ENCODE measurements at places on chromosomes 2 and 18.

- no peak for DNase-seq
Measured at GRCh38 chr2:120516679-120517314, 170.9 kb downstream of the INHBB start.

GRCh38 chr2:173054466-173054865 is 21.2 kb upstream of the MAP3K20 start:
- no peak for DNase-seq

- DNase-seq, result no peak
Measured at GRCh38 chr2:171706152-171706803, 19.0 kb downstream of the DYNC1I2 start.

GRCh38 chr2:215982465-215982875 is 30.9 kb downstream of the MREG start:
- DNase-seq, result no peak

DNA sequence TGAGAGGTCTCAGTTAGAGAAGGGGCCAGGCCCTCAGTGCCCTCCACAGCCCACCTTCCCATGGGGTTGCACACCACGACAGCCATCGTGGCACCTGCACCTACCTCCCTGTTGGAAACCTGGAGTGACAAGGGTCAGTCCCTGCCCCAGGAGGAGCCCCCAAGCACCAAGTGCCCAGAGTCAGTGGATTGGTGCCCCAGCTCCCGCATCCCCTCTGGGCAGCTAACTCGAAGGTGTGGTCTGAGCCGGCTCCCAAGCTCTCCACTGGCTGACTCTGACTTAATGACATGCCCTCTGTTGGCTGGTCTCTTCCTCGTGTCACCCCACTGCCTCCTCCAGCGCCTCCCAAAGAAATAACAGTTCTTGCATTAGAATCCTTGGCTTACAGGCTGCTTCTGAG is 116.4 kb downstream of the NDUFA10 start:
- DNase-seq, result no peak

- DNase-seq, result no peak
Measured at GRCh38 chr2:221372159-221372884, 199.8 kb downstream of the EPHA4 start.

GRCh38 chr18:49907346-49907929 is 94.1 kb upstream of the ACAA2 start:
- DNase-seq, result no peak

DNA sequence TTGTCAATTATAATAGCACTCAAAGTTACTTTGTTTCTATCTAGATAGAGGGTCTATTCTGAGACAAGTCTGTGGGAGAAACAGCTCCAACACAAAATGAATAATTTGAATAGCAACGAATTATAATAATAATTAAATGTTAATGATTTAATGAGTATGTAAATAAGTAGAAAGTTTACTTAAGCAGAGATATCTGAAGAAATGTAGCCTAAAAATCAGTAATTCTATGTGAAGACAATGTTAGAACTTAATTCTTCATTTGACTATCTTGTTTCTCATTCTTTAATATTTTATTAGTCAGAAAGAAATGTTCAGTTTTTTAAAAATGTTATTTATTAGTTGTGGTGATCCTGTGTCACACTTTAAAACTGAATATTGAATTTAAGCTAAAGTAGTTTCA is 161.2 kb downstream of the PLEKHA3 start:
- DNase-seq, result no peak

GRCh38 chr2:27095745-27096651 is 9.4 kb downstream of the KHK start:
- no peak for DNase-seq

- DNase-seq, result no peak
Measured at GRCh38 chr2:100821255-100821910, 1.4 kb downstream of the NPAS2 start.

GRCh38 chr2:241561832-241562231 is 3.3 kb downstream of the BOK start:
- DNase-seq, result no peak

GRCh38 chr2:65479524-65479923 is 47.1 kb upstream of the SPRED2 start:
- no peak for DNase-seq

DNA sequence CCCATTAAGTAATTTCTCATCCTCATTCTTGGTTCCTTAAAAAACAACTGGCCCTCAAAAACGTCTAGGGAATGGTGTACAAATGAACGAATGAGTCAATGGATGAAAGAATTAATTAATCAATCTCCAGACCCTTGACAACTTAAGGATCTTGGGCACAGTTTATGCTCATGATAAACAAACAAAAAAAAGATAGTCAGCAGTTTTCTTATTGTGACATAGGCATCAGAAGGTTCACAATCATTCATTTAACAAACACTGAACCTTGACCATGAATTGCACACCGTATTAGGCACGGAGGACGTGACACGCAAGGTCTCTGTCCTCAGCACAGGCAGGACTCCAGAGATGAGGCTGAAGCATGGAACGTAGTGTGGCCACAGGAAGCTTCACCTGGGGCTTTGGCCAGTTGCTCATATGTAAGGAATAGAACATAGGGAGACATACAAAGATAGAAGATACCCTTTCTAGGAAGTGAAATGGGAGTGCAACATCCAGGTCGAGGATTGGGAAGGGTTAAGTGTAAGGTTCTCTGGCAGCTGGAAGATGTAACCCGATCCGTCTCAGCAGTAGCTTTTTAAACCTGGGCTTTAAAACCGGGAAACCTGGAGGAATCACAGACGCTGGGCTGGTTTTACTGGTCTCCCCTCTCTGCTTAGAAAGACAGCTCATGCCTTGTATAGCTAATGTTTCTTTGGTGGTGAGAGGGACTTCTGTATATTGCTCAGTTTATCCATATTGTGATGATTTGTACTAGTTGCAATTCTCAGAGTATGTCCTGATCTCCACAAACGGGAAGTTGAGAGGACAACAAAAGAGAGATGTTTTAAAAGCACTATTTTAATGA is 8.9 kb upstream of the LTBP1 start:
- no peak for DNase-seq

- peak; percentile 49 for DNase-seq
Measured at GRCh38 chr2:9139491-9140443, 66.8 kb upstream of the ASAP2 start.

GRCh38 chr2:69149631-69150215 is 136.7 kb downstream of the ANTXR1 start:
- DNase-seq, result no peak

DNA sequence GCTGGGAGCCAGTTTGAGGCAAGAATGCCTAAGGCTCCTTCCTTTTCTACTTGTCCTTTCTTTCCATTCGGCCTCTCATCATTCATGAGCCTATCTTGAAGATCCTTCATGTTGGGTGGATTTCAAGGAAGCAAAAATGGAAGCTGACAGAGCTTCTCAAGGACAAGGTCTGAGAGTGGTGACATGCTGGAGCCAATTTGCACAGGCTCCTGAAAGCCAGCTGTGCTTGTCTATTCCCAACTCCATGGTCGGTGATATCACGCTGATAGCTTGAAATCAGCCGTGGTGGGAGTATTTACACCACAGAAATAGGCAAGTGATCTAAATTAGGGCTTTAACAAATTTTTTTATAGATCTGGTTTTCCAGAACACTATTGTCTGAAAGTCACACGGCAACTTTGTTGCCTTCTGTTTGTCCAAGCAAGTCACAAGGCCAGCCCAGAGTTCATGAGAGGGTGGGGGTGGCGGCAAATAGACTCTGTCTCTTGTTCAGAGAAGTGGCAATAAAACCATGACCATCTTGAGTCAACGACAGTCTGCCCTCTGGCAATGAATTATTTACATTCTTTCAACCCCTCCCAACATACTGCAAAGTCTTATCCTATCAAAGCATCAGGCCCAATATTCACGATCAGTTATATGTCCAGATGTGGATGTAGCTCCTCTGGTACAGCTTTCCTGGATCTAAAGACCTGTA is 49.9 kb upstream of the SLC35F5 start:
- DNase-seq, result no peak

GRCh38 chr2:122705746-122706145 is 950.3 kb downstream of the TSN start:
- no peak for DNase-seq

- DNase-seq, result no peak
Measured at GRCh38 chr2:8043295-8043694, 638.6 kb upstream of the ID2 start.

DNA sequence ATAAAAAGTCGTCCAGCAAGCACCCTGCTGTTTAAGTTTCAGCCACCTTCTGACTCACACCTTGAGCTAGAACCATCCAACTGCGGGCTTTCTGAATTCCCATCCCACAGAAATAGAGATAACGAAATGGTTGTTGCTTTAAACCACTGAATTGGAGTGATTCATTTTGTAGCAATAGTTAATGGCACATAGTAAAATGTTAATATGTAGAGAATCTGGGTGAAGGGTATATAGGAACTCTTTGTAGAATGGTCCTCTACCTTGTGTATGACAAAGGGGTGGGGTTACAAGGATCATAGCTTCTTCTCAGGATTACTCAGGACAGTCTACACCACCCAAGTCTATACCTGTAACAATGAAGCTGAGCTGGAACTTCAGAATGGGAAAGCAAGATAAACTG is 2.4 kb upstream of the MAPRE3 start:
- no peak for DNase-seq

DNA sequence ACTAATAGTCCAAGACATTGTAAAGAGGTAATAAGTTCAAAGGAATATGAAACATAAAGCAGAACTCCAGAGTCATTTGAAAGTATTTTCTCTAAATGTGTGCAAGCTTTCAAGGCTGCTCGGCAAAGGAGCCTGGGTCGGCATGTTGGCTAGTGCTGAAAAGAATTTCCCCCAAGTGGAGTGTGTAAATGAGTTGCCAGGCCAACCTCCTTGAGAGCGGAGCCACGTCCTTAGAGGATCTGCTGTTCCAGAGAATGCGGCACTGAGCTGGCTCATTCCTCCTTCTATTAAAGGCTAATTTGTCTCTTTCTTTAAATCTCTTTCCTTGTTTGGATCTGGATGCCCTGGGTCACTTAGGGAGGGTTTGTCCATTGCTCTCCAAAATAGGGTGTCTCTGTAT is 127.5 kb downstream of the RDH14 start:
- DNase-seq, result no peak

GRCh38 chr2:180707175-180707883 is 273.1 kb upstream of the UBE2E3 start:
- no peak for DNase-seq

GRCh38 chr2:71700041-71700657 is 246.8 kb downstream of the DYSF start:
- DNase-seq, result no peak

DNA sequence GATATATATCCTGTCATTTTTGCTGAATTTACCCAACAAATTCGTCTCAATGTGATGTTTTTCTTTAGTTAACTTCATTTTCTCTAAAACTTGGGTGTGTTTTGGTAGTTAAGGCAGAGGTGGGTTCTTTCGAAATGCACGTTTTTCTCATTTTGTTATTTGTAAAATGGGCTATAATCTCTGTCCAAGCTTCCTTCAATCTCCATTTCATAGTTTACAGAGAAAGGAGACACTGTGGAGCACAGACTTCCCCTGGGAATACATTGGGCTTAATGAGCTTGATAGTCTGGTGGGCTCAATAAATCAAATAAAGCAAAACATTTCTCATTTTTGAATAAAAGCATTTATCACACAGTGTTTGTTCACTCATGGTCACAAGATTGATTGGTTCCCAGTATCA is 145.1 kb downstream of the AGPS start:
- DNase-seq, result no peak

GRCh38 chr18:34738175-34738894 is 28.2 kb downstream of the DTNA start:
- DNase-seq, result no peak

- DNase-seq, result no peak
Measured at GRCh38 chr2:121173112-121173511, 111.9 kb downstream of the TFCP2L1 start.

GRCh38 chr18:54130177-54130576 is 94.3 kb downstream of the MBD2 start:
- DNase-seq, result no peak

GRCh38 chr18:46470714-46471113 is 186.3 kb downstream of the LOXHD1 start:
- DNase-seq, result no peak

GRCh38 chr2:145760781-145761649 is 1241.1 kb upstream of the ZEB2 start:
- DNase-seq, result no peak

- no peak for DNase-seq
Measured at GRCh38 chr2:233593201-233593600, 24.2 kb upstream of the UGT1A8 start.

GRCh38 chr2:123747326-123747725 is 277.8 kb upstream of the CNTNAP5 start:
- DNase-seq, result no peak

DNA sequence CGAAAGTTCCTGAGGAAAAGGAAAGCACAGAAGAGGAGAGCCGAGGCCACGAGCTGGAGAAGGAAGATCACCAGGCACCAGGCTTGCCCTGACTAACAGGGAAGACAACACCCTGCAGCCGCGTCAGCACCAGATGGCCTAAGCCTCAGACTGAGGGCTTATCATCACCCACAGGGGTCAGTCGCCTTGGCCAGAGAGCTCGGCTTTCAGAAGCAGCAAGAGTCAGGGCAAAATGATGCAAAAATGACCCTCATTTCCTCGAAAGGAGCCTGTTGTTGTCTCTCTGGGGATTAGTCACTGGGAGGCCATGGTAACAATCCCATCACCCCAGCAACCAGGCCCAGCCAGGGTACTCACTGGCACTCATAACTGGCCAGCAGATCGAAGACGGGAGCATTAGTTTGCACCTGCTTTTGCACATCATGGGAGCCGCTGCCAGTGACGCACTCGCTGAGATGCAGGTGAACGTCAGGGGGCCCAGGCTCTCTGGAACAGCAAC is 42.7 kb upstream of the ZFP36L2 start:
- no peak for DNase-seq

DNA sequence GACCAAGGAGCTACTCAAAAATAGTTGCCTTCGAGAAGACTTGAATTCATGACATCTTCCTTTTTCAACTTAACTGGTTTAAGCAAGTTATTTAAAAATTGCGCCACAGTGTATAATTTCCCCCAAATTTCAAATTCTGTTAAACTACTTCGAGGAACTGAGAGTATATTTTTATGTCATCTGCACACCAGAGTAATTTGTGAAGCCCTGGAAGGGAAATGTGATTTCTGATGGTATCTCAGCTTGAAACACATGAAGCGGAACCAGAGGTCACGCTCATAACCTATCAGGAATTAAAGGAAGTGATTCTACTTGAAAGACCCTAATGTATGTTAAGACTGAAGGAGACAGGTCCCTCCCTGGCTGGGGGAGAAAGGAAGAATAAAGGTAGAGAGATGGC is 33.9 kb upstream of the DARS1 start:
- no peak for DNase-seq

- no peak for DNase-seq
Measured at GRCh38 chr2:71611247-71611646, 157.9 kb downstream of the DYSF start.

- DNase-seq, result no peak
Measured at GRCh38 chr2:9652898-9653479, 22.2 kb upstream of the YWHAQ start.

GRCh38 chr2:150542172-150542571 is 54.7 kb upstream of the RND3 start:
- no peak for DNase-seq

Measured in stimulated activated CD8-positive, alpha-beta memory T cell treated with anti-CD3 and anti-CD28 coated beads, Interleukin-15, amount 100 ng/mL, for 24 hours (primary cell).